ENCODE measurements at places on chromosomes 11 and 22.

DNA sequence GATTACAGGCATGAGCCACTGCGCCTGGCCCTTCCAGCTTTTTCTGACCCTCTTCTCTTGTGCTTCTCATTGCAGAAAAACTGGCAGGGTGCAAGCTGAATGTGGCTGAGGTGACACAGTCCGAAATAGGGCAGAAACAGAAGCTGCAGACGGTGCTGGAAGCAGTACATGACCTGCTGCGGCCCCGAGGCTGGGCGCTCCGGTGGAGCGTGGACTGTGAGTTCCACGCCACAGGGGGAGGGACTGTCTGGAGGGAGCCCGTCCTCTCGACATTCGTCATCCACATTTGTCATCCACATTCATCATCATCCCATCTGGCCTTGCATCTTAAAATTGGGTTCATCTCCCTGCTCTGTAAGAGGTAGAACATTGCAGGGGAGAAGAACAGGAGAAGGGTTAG, 49.3 kb upstream of the PARVG start:
- no peak for DNase-seq

DNA sequence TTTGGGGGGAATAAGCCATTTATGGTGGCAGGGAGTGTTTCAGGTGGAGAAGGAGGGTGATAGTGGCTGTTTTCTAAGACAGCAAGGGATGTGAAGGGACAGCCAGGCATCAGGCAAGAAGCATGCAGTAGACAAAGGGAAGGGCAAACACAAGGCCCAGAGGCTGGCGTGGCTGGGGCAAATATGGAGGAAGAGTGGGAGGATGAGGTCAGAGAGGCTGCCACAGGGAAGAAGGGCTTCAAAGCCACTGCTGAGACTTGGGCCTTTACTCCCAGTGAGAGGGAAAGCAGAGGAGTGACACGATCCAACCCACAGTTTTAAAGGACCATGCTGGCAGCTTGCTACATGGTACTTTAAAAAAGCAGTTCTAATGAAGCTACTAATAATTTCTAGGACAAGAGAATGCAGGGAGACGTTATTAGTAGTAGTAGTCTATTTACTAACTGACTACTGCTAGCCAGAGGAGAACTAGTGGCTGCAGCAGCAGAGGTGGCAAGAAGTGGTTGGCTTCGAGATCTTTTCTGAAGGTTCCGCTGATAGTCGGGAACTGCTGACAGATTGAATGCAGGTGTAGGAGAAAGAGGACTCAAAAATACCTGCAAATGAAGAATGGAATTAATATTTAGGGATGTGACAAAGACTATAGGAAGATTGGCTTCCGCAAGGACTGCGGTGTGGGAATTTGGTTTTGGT, 13.7 kb downstream of the KMT5B start:
- DNase-seq = no peak

GRCh38 chr11:129314371-129314770, 61.3 kb upstream of the BARX2 start:
- DNase-seq = no peak

DNA sequence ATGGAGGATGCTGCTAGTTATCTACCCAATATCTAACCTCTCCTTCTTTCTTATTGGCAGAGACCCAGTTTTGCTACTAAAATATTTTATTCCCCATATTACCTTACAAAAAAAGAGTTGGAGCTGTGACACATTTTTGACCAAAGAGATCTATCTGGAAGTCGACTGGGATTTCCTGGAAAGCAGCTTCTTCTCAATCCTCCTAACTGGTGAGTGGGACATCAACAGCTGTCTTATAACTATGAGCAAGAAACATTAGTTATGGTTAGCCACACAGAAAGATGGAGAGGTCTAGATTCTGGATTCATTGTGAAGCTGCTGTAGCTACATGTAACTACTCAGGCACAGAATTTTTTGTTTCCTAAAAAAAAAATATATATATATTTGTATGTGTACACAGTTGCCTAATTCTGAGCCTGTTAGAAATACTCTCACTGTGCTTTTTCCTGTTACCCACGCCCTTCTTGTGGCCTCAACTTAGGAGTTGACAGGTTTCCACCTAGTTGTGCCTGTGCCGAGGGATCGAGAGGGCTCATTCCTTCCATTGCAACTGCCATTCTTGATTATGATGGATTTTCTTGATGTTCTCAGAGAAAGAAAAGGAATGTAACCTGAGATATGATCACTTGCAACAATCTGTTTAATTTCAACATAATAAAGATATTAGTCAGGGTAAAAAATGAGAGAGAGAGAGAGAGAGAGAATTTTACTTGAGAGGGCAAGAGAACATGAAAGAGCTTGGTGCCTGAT, 142.0 kb downstream of the SLC17A6 start:
- DNase-seq = no peak

DNA sequence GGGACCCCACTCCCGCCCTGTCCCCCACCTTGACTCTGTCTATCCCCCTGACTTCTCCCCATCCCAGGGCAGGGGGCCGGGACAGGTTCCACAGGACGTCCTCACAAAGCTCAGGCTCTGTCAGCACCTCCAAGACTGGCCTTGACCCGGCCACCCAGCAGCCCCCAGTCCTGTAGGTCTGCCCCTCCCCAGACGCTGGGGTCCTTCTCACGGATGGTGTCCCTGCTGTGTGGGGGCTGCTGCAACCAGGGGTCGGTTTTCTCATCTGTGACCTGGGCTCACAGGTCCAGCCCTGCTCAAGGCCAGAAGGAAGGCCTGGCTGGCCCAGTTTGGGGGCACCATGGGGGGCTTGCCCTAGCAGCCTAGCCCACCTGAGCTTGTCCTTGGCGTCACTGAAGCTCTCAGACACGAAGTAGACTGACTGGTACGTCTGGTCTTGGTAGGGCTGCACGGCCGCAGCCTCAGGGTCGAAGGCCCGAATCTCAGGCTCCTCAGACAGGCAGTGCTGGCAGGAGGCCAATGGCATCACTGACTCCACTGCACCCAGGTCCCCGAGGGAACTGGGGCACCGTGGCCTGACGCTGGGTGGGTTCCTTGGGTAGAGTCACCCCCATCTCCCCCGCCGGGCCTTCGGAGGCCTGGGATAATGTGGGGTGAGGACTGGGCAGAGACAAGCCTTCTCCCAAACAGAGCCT, 4.0 kb upstream of the INS start:
- DNase-seq = no peak

GRCh38 chr11:94330789-94331188, 26.4 kb downstream of the IZUMO1R start:
- DNase-seq = no peak

GRCh38 chr22:41280065-41280464, 5.9 kb downstream of the RANGAP1 start:
- DNase-seq = peak; percentile 74

- DNase-seq = no peak
Measured at GRCh38 chr22:19807914-19808872, 46.5 kb downstream of the GNB1L start.

DNA sequence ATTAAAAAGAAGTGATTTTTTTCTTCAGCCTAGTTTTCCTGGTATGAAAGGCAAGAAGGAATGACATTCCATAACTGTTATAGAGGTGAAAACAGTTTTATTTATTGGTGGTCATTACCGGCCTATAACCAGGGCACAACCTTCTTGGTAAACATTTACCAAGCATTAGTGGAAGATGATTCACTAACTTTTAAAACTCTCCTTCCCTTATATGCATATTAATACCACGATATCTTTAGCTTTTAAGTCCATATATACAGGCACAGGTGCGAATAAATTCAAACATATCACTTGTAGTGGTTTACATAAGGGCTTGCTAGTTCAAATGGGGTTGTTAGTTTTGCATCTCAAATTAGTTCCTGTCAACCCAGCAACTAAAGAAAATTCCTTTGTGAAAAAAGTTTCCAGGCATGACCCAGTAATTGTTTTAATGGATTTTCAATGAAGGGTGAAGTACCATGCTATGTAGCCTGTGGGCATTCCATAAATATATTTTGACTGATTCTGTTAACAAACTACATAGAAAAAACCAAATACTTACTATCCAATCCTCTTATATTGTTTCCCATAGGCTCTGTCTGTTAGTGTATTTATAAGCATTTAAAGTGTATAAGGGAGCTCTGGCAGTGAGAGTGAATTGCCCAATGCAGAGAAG, 30.6 kb upstream of the ROBO3 start:
- DNase-seq = no peak

- DNase-seq = no peak
Measured at GRCh38 chr22:38204784-38205183, 3.0 kb downstream of the MAFF start.

- DNase-seq = no peak
Measured at GRCh38 chr11:15195454-15196200, 80.9 kb downstream of the INSC start.

DNA sequence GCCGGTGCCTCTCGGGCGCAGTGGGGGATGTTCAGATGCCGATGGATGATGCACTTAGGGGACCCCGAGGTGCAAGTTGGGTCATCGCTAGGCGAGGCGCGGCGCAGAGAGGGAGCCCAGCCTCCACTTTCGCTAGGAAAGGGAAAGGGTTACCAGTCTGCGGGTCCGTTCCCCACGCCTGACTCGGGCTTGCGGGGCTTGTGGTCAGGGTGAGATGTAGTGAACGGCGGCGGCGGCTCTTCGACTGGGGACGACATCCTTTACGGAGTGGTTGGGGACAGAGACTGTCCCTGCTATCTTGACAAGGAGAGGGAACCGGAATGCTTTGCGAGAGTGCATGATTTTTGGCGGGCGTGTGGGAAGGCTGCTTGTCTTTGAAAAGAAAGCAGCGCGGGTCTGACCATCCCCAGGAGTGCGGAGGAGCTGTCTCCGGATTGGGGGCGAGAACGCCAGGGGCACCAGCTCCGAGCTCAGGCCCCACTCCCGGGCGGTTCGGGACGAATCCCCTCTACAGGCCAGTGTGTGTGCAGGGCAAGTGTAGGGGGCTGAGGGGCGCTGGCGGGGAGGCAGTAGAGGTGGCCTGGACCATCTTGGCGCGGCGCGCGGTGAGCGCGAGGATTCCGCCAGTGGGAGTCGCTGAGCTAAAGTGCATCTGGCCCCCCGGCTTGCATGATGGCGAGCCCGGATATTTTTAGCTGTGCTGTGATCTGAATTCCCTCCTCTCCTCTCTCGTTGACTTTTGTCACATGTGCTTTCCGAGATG, 1.1 kb downstream of the FAT3 start:
- peak; percentile 52 for DNase-seq

GRCh38 chr11:103875855-103876510, 160.5 kb upstream of the DDI1 start:
- no peak for DNase-seq

DNA sequence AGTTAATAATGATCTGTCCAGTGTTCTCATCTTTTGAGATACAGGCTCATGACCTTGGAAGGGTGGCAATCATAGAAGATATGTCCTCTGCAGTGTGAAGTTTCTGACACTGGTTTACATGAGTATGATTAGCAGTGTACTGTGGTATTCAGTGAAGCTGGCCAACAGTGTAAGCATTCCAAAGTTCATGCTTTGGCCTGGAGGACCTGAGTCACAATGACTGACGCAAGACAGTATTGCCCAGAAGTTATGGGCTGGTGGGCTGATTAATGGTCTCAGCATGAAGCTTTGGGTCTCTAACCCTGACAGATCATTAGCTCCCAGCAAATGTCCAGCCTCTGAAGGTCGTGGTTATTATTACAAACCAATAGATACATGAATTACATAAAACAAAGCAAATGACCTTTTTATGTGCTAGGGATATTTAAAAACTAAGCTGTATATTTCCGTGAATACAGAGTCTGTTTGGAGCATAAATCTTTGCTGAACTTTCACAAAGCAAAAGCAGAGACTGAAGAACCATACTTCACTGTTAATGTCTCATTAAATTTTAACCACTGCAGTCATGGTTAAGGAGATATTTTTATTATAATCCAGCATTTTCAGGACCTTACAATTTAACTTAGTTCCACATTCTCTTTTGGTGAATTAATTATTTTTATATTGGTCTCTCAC, 28.3 kb upstream of the USP47 start:
- no peak for DNase-seq

GRCh38 chr11:120682866-120683265, 171.3 kb downstream of the GRIK4 start:
- no peak for DNase-seq

DNA sequence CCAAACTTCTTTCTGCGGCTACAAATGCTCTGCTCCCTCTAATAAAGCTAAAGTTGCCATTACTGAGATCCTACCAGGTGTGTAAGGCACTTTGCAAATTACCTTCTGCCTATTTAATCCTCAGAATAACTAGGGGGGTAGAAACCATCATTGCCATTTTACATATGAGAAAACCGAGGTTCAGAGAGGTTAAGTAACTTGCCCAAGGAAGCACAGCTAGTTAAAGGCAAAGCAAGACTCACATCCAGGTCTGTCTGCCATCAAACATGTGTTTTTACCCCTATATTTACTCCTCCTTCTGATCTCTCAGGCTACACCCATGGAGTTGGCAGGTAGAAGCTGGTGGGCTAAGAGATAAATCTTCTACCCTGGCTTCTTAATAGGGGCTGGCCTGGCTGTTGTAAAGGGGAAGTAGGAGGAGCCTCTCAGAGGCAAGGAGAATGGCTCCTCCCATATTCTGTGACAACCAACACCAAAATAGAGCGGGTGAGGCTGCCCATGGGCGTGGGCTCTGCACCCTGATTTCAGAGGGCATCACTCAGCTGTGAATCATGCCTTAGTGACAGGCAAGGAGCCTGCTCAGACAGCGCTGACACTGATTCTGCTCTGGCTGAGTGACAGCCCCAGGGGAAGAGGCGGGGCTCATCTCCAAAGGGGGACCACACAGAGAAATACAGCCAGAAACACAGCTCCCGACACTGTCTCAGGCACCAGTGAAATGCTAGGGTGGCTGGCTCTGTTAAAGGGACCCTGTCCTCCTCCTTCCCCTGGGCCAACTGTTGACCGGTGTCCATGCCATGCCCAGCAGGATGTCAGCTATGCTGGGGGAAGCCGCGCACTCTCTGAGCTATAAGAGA, 106.8 kb downstream of the ABTB2 start:
- no peak for DNase-seq

DNA sequence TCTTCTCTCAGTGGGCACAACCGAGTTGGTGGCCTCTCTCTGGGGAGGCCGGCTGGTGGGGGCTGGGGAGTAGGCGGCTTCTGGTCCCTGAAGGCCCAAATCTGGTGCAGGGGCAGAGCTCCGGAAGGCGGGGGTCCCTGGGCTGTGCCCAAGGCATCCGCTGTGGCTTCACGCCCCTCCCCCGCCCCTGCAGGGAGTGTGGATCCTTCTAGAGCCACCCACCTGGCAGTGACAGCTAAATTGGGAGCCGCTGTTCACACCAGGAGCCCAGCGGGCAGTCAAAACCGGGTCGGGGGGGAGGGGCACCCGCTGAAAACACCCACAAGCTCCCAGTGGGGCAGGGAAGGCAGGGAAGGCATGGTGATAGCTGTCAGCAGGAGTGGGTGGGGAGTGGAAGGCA, 4.6 kb upstream of the RTN4R start:
- DNase-seq = no peak

- no peak for DNase-seq
Measured at GRCh38 chr11:82270870-82271269, 462.8 kb downstream of the FAM181B start.

- DNase-seq = peak; percentile 54
Measured at GRCh38 chr22:22848364-22848866, 39.2 kb upstream of the IGLL5 start.

All from NCI-H1105 treated with DMSO at 0.1 percent for 48 hours (cell line).